ENCODE measurements at places on chromosomes 11 and 22.

DNA sequence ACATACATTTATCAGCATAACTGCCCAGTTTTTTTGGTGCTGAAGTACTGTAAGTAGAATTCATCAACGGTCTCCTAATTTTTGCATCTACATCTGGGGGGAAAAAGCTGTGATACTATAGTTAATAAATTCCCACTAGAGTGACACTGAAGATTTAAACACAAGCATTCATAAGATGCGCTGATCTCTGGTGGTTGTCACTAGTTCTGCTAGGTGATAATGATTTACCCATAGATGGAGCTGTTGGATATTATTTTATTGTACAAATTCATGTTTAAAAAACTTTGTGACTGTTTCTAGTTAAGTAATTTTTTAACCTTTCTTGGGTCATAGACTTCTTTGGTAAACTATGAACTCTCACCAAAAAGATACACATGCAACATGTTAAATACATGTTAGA is 106.6 kb downstream of the EMSY start:
- DNase-seq: no peak

GRCh38 chr11:76666408-76666807 is 4.1 kb downstream of the LRRC32 start:
- DNase-seq: no peak

DNA sequence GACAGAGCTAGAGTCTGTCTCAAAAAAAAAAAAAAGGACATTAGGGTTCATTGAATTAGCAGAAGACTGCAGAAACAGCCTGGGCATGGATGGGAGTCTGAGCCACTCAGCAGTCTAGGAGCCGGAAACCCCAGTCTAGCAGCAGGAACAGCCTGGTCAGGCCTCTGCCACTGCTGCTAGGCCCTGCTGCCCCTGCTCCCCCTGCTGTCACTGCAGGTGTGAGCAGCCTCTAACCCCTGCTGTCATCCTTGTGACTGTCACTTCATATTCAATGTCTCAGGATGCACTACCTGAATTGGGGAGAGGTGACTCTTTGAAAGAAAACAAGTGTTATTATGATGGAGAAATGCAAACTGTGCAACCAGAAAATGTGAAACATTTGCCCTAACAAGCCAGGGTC is 7.0 kb upstream of the DDX17 start:
- peak; percentile 32 for DNase-seq

DNA sequence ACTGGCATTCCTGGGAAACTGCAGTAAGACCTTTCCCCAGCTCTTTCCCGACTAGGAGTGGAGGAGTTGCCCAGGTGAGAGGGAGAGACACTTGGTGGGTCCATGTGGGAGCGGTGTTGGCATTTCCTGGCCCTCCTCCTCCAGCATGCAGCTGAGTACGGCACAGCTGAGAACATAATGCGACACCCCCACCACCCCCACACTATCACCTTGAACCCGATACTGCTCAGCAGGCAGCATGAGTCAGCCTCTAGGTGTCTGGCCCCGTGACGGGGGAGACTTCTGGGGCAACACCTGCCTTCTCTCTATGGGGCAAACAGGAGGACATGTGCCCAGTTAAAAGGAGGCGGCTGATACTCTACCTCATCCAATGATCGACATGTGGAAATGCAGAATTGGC is 64.4 kb downstream of the PKNOX2 start:
- no peak for DNase-seq

DNA sequence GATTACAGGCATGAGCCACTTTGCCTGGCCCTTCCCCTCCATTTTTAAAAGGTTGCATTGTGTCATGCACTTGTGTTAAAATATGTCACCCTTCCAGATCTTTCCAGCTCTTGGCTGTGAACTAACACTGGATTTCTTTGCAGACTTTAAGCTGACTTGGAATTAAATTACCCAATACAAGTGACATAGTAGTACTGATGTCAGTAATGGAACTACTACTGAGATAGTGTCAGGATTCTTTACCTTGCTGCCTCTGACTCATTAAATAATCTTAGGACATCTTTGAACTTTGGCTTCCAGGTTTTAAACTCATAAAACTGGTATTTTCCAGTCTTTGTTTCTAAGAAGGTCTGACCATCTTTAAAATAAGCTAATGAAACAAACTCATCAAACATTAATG is 51.8 kb upstream of the OR4B1 start:
- DNase-seq: no peak

DNA sequence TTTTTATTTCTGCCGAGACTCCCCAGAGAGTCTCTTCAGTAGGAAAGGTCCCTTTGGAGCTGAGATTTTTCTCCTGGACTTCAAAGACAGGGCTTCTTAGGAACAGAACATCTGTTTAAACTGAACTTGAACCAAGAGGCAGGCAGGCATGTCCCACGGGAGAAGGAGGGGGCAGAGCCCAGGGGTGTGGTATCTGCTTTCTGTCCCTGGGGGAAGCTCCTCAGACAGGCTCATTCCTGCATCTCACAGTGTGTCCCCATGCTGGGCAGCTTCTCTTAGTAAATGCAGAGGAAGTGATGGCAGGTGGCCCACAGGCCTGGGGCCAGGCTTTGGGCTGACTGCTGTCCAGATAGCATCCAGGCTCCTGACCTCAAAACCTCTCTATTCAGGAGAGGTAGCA is 47.3 kb downstream of the TSPAN18 start:
- DNase-seq: no peak

All from stimulated activated CD4-positive, alpha-beta T cell treated with anti-CD3 and anti-CD28 coated beads, Interleukin-2, amount 100 ng/mL, for 4 hours (primary cell).